ENCODE measurements at places on chromosomes 12 and 14. TPM values are rescaled to one million over a fixed set of nuclear protein-coding genes. Genes with fewer than 3 reads are reported as not detected.

The GALNT8 gene
- total RNA-seq = 0.43 TPM

- no peak for DNase-seq
Observed at GRCh38 chr12:51219322-51219721, 1.5 kb upstream of the POU6F1 start.

The B3GNT4 gene
- total RNA-seq = 0.23 TPM

DNA sequence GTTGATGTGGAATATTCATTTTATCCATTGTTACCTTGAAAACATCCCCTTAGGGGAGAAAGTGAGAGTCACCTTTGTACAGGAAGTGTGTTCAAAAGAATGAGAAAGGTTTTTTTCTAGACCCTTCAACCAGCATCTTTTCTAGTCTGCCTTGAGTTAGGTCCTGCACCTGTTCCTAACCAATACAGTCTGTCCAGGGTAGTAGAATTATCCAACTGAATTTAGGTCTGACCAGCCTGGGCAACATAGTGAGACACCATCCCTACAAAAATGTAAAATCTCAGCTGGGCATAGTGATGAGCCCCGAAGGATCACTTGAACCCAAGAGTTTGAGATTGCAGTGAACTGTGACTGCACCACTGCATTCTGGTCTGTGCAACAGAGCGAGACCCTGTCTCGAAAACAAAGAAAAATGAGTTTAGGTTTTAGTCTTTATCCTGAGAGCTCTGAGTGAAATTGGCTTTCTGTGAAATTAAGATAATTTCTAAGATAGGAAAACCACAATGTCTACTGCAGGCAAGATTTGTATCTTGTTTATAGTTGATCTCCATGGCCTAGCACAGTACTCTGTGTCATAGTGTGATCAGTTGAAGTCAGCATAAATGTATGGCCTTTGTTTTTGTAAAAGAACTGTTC lies 25.2 kb downstream of the ARHGAP5 start:
- DNase-seq = no peak

DNA sequence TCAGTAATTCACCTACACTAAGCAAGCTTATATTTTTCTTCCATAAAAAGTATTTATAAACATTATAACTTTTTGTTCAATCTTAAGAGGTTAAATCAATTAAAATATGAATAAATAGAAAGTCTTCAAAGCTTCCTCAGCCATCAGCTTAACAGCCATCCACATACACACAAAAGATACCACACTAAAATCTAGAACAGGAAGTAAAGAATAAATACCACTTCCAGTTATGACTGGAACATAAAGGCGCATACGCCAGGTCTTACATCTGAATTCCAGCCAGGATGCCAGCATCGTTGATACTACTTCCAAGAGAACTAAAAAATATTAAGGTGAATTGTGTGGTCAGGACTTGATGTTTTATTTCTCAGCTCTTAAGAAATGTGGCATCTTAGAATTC lies 17.0 kb downstream of the SIX1 start:
- no peak for DNase-seq

The MSRB3 gene
- total RNA-seq = 95.3 TPM
